H4 (cell line): ENCODE measurements at places on chromosomes 5 and 9. TPM values are rescaled to one million over a fixed set of nuclear protein-coding genes. Genes with fewer than 3 reads are reported as not detected.

The PCDH12 gene
- not detected in 2 replicates for total RNA-seq

The TMEM174 gene
- total RNA-seq, result not detected in 2 replicates

The GFPT2 gene
- total RNA-seq, result 16.4 and 18.8 TPM in 2 replicates

The FOXD4L3 gene
- not detected in 2 replicates for total RNA-seq

The PAXX gene
- total RNA-seq, result 32.0 and 41.3 TPM in 2 replicates

The ROPN1L gene
- 1.3 and 2.5 TPM in 2 replicates for total RNA-seq

The C1QTNF3 gene
- 0.17 and 0.76 TPM in 2 replicates for total RNA-seq

The SRP19 gene
- 165 and 187 TPM in 2 replicates for total RNA-seq

The BARHL1 gene
- total RNA-seq, result not detected in 2 replicates

The SPINK4 gene
- 4.5 TPM in 1 of 2 replicates, not detected in the other for total RNA-seq

The PLAC8L1 gene
- total RNA-seq, result not detected in 2 replicates

DNA sequence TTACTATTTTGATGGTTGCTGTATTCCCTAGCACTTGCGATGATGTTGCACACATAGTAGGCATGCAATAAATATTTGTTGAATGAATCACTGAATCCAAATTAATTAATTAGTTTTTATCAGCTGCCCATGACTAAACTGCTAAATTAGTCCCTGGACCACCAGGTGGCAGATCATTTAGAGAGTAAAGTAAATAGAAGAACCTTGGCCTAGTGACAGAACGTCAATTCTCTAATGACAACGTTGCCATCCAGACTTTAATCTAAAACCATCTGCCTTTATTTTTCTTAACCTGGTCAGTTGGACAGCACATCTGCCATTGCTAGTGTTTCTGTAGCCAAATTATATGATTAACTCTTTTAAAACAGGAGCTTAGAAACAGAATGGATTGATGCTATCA is 457.5 kb downstream of the KIF4B start:
- no peak for DNase-seq

DNA sequence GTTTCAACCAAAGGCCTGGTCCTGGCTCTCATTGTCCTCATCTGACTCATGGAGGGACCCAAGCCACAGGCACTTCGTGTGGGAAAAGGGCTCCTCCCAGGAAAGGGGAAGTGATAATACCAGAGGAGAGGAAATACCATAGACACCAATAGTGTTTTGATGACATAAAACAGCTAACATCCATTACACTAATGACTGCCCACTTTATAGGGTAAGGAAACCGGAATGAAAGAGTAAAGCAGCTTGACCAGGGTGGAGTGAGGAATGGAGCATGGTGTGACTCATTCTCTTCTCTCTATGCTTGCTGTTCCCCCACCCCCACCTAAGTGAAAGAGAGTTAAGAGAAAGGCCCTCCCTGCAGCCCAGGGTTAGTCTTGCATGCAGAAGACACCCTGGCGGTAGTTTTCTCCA is 67.4 kb upstream of the HRH2 start:
- DNase-seq, result peak; percentile 90

DNA sequence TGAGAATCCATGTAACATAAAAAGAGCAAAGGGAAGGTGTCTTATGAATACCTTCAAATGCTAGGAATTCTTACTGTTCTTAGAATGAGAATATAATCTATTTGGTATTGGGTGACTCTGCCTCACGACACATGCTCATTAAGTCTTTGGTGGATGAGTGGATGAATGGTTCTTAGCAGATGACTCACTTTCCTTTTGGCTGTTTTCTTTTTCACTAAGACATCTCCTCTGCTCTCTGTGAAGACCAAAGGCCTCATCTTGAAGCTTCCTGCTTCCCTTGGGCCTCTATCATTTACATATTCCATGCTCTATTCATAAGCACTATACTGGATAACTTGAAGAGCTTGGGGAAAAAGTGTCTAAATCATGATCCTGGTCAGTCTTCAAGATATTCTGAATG is 468.1 kb downstream of the SPATA31D1 start:
- no peak for DNase-seq

DNA sequence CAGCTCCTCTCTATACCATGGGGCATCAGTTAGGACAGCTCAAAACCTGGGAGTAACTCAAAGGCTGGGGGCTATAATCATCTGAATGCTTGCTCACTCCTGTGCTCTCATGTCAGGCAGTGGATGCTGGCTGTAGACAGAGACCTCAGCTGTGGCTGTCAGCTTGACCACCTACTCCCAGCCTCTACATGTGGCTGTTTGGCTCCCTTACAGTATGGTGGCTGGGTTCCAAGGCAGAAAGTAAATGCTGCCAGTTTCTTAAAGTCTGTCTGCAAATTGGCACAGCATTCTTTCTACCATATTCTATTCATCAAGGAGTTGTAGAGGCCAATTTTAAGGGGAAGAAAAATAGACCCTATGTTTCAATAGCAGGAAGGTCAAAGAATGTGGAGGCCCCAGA is 66.9 kb downstream of the TMC1 start:
- DNase-seq, result no peak

- DNase-seq, result no peak
These were observed 273.9 kb downstream of the GADD45G start for GRCh38 chr9:89878687-89879086.

- no peak for DNase-seq
These were observed 80.6 kb downstream of the NPR3 start for GRCh38 chr5:32791536-32792243.

- no peak for DNase-seq
These were observed 26.7 kb upstream of the LPCAT1 start for GRCh38 chr5:1550287-1551076.

DNA sequence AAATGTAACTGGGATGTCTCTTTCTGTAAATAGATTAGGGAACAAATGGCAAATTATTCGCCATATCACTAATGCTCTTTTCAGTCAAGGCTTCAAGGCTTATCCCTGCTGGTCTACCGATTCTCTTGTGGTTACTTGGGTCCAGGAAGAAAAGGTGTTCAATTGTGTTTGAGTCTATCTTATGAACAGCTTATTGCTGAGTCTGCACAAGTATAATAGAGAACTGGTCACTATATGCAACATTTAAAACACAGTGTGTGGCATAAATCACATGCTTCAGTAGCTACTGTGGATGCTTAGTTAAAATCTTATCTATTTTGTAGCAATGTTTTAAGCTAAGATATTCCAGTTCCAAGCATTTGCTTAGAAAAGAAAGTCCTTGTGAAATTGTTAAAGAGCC is 274.2 kb upstream of the FAM174A start:
- DNase-seq, result no peak

GRCh38 chr9:72834994-72835393 is 117.9 kb downstream of the ALDH1A1 start:
- no peak for DNase-seq

- peak; percentile 31 for DNase-seq
These were observed 1717.1 kb downstream of the EFNA5 start for GRCh38 chr5:105953616-105954015.

DNA sequence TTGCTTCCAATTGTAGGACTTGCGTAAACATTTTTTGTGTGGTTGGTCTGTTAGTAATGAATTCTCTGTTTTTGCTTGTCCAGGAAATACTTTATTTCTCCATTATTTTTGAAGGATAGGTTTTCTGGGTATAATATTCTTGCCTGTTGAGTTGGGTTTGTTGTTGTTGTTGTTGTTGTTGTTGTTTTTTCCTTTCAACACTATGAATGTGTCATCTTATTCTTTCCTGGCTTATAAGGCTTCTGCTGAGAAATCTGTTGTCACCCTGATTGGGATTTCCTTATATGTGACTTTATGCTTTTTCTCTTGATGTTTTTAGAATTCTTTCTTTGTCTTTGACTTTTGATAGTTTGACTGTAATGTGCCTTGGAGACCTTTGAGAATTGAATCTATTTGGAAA is 39.8 kb downstream of the SLF1 start:
- DNase-seq, result no peak

GRCh38 chr5:91794856-91795548 is 411.9 kb upstream of the ARRDC3 start:
- no peak for DNase-seq

GRCh38 chr9:108813951-108814601 is 41.7 kb downstream of the ACTL7B start:
- DNase-seq, result peak; percentile 65

- DNase-seq, result peak; percentile 72
These were observed at the start of gene DMAC1 for GRCh38 chr9:7799234-7799943. DMAC1 (minus strand) TSS chr9:7799778; CDS start chr9:7799734, 44 bp downstream.

DNA sequence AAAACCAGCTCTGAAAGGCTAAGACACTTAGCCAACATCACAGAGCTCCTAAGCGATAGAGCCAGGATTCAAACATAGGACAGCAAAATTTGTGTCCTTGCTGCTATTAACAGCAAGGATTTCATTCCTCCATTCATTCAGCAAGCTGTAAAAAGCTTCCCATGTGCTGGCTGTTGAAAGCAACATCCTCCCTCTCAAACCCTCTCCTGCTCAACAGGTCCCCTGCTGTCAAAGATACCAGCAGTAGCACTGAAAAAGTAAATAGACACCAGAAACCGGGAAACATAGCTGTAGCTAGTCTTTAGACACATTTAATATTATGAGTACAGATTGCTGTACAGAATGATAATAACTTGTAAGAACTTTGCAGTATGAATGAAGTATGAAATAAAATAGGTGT is 52.6 kb upstream of the ADAMTSL1 start:
- no peak for DNase-seq

GRCh38 chr9:16824545-16825330 is 45.7 kb downstream of the BNC2 start:
- peak; percentile 31 for DNase-seq

DNA sequence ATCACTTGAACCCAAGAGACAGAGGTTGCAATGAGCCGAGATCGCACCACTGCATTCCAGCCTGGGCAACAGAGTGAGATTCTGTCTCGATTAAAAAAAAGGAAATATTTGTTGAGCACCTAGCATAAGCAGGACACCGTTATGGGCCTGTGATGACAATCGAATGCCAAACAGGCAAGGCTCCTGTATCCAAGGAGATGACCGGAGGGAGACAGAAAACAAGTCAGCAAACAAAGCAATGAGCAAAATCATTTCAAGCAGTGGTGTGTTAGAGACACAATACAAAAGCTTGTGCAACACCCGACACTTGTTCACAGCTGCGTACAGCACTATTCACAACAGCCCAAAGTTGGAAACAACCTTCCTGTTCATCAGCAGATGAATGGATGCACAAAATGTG is 87.1 kb upstream of the CPEB4 start:
- DNase-seq, result no peak

GRCh38 chr5:10562201-10563109 is 1.4 kb upstream of the ANKRD33B start:
- DNase-seq, result no peak

DNA sequence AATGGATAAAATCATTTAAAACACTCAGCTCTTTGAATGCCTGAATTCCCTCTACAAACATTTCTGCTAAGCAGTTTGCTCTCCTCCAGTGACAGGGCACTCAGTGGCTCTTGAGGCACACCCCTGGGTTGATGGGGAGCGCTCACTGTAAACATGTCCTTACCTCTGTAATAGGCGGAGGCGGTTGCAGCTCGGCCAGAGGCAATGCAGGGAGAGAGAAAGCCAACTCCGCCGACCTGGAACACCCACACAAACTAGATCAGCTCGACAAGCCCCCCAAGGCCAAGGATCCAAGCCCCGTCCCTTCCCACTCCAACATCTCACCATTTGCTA is 329 bp downstream of the CDC23 start:
- no peak for DNase-seq

GRCh38 chr5:157544623-157544989 is 31.0 kb downstream of the ADAM19 start:
- DNase-seq, result no peak

DNA sequence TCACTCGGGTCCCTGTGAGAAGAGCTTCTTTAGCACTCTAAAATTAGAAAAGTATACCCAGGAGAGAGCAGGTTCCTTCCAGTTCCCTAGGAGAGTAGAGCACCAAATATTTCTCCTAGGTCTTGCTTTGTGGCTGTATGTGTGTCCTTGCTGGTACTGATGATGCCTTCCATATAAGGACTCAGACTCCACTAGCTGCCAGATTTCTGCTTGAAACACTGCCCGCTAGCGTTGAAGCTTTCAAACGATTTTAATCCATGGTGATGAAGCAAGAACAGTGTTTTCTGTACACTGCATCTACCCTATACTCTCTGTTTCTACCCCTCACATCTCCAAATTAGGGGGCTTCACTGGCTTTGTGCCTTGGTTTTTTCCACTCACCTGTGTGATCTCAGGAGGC is 2.4 kb upstream of the SMC2 start:
- no peak for DNase-seq

- DNase-seq, result no peak
These were observed 107.5 kb downstream of the PBX3 start for GRCh38 chr9:125854553-125855275.
